ENCODE measurements at places on chromosomes 1 and 21.

- no peak for DNase-seq
Observed at GRCh38 chr1:156664046-156664766, 13.0 kb downstream of the NES start.

- no peak for DNase-seq
Observed at GRCh38 chr1:115068826-115069585, 20.3 kb downstream of the TSPAN2 start.

DNA sequence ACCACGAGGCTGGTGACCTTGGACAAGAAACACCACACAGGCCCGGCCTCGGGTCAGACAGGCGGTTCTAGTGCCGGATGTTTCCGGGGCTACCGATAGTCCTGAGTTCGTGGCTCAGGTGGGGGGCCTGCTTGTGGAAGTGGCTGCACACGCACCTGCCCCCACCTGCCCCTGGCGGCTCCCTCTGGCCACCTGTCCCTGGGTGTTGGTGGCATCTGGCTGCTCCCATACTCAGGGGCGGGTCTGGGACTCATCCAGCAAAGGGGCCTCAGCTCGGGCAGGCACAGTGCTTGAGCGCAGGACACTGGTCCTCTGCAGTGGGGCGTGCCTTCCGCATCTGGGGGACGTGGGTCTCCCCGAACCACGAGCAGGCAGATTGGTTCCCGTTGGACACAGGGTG is 33.6 kb downstream of the TP73 start:
- no peak for DNase-seq

DNA sequence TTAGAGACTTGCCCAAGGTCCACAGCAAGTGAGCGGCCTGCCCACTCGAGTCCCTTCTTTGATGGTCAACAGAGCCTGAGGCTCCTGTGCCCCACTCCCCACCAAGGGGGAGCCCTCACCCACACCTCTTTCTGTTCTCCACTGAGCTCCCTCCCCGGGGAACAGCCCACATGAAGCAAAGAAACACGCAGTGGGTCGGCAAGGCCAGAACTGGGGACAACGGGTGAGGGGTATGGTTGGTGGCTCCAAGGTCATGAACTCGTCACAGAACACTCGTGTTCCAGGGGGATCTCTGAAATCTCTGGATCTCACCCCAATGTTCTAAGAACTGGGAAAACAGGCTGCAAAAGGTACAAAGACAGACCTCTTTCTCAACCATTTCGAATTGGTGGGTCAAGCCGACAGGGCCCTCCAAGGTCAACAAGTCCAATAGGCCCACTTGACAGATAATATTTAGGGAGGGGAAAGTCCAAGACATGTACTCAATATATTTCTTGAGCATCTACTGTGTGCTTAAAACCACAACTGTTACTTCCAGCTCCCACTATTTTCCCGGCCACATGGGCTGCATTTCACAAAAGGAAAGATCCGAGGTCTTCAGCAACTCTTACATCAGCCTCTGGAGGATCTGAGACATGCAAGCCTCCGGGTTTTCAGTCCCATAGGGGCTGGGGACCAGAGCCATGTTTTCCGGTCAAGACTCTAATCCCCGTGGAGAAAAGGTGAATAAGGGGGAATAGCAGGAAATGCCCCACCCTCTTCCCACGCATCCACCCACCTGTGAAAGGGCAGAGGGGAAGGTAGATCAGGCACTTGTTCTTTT is 1.1 kb upstream of the RAP1GAP start:
- no peak for DNase-seq

DNA sequence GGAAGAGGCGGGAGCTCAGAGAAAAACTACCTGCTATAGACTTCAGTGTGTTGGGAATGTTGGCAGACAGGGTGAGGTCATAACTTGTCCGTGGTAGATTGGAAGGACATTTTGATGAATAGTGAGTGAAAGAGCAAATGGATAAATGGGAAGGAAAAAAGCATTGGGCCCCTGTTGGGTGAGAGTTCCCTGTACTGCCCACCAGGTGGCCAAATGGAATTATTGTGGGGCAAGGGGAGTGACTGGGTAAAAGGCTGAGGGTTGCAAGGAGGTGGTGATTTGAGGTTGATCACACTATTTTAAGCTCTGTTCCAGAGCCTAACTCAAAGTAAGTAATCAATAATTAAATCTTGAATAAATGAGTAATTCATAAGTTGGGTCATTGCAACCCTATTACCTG is 60.4 kb downstream of the MRPS6 start:
- DNase-seq: no peak

DNA sequence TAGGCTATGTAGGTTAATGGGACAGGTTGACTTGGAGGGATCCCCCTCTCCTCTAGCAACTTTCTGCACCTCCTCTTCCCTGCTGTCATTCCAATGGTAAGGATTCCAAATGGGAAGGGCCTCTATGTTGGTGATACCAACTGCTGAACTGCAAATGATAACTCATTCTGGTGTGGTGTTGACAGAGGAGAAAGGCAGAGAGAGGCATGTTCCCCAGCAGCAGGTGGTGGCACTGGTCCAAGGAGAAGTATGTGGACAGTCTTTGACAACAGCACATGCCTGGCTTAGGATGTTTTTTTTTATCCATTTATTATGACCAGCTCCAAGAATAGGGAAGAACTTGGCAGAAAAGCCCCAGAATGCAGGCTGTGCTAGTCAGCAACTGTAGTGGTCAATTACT is 19.6 kb upstream of the SPAG17 start:
- no peak for DNase-seq

GRCh38 chr21:42913476-42913875 is 12.0 kb downstream of the ERVH48-1 start:
- DNase-seq: no peak

DNA sequence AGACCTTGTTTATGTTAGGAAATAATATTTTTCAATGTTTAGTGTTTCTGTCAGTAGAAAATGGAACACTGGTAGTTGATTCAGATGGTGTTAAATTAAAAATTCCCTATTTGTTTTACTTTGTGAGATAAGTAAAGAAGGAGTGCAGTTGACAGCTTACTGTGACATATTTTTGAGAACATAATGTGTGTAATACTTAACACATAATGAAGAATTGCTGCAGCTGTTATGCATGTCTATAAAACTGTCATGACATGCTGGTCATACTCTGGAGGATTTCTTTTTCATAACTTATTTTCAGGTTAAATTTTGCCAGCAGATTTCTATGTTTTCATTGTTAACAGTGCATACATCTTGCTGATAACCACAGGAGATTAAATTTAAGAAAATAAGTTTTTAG is 296.1 kb downstream of the CTH start:
- no peak for DNase-seq
